Inflammatory macrophage treated with lipopolysaccharide for 4 hours (primary cell): ENCODE measurements at places on chromosomes 16 and 17.

DNA sequence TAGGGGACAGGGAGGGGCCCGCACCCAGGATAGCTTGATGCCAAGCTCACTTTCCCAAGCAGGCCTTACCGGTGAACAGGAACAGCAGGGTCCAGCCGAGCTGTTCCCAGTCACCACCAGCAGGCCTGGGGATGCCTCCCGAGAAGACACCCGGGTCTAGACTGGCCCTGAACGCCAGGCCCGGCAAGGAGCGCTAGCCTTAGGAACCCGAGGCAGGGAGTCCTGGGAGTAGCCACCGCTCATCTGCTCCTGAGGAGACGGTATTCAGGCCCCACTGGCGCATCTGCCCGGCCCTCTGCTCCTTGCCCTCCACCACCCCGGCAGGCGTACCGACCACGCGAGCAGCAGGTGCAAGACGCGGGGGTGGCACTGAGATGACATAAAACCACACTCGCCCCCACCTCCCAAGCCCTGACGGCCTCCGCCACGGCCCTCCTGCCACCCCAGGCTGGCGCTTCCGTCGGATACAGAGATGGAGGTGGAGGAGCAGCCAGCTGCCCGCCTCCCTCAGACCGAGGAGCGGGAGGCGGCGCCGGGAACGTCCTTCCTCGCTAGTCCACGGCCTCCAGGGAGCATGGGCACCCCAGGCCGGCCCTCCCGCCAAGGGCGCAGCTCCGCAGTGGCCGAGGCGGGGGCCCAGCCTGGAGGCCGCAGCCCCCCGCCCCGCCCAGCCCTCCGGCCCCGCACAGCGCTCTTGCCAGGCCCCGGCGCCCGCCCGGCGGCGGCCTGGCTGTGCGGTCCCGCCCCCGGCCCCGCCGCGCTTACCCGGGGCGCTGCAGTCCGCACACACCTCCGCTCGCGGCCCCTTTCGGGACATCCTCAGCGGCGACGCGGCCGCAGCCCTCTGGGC, 661 bp downstream of the GIT1 start:
- DNase-seq: peak; percentile 20

DNA sequence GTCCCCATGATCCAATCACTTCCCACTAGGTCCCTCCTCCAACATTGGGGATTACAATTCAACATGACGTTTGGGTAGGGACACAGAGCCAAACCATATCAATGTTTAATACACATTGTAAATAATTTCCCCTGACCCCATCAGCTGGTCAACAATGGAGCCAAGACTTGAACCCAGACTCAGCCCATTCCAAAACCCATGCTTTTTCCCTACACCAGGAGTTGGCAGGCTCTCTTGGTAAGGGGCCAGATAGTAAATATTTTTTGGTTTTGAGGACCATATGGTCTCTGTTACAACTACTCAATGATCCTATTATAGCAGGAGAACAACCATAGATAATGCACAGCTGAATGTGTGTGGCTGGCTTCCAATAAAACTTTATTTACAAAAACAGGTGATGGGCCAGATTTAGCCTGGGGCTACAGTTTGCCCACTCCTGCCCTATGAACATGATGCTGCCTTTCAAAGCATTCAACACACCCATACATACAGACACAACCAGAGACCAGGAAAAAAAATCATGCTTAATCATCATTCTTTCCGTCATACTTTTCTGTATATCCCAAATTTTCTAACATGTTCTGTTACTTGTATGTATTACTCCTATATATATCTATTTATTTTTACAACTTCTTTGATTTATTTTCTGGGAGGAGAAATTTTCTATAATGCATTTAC, 22.1 kb upstream of the MSI2 start:
- DNase-seq: no peak

DNA sequence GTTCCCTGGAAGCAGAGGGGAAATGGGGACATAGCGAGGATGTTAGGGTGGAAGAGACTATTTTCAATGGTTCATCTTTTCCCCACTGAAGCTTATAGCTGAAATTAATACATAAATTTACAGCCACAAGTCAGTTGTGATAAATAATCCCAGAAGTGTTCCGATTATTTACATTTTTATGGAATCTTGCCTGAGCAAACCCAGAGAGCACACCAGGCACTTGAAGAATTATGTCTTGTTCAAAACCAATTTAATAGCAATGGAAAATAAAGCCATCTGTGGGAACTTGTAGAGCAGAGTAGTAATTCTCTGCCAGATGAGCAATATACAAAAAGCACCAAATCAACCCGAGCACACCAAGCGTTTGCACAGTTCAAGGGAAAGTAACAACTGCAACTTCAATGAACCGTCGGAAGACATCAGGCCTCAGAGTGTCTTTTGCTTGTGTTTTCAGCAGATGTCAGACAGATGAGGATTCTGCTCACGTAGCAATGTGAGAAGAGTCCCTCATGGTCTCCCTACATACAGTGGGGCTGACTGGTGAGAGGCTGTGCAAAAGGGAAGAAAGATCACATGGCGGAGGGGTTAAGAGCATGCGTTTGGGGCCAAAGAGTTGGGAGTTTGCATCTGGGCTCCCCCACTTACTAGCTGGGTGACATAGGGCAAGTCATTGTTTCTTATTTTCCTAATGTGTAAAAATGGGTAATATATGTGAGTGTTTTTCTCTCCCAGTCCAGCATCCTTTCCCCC, 148.7 kb upstream of the HS3ST2 start:
- DNase-seq: no peak

DNA sequence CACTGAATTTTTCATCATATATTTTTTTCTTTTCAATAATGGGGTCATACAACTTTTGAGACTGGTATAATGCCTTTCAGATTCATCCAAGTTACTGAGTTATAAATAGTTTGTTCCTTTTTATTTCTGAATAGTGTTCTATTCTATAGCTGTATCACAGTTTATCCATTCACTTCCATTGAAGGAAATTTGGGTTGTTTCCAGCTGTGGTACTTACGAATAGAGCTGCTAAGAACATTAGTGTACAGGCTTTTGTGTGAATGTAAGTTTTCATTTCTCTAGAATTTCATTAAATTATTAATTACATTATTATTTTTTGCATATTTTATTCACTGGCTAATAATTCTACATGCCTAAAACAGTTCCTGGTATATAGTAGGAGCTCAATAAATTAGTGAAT, 52.9 kb downstream of the SNTB2 start:
- no peak for DNase-seq

- DNase-seq: peak; percentile 74
Observed at GRCh38 chr16:78552716-78553115, 453.3 kb downstream of the WWOX start.

- no peak for DNase-seq
Observed at GRCh38 chr16:17784073-17784472, 313.3 kb upstream of the XYLT1 start.

DNA sequence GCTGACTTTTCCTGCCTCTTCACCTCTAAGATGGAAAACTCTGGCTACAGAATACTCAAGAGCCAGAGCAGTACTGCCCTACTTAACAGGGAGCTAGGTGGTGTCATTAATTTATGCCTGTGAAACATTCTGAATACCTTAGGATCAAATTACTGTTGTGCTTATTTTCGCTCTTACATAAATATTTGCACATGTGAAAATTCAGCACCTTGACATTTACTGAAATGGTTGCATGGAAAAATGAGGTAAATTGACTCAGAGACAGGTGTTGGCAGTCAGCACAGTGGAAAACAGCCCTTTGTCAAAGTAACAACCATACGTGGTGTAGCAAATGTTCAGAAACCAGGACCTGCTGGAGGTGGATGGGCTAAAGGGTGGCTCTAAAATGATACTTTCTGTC, 193.6 kb downstream of the CDH8 start:
- DNase-seq: no peak

GRCh38 chr16:63774302-63774701, 1347.6 kb downstream of the CDH11 start:
- DNase-seq: no peak

GRCh38 chr17:35052241-35052610, 11.3 kb downstream of the RFFL start:
- peak; percentile 81 for DNase-seq

DNA sequence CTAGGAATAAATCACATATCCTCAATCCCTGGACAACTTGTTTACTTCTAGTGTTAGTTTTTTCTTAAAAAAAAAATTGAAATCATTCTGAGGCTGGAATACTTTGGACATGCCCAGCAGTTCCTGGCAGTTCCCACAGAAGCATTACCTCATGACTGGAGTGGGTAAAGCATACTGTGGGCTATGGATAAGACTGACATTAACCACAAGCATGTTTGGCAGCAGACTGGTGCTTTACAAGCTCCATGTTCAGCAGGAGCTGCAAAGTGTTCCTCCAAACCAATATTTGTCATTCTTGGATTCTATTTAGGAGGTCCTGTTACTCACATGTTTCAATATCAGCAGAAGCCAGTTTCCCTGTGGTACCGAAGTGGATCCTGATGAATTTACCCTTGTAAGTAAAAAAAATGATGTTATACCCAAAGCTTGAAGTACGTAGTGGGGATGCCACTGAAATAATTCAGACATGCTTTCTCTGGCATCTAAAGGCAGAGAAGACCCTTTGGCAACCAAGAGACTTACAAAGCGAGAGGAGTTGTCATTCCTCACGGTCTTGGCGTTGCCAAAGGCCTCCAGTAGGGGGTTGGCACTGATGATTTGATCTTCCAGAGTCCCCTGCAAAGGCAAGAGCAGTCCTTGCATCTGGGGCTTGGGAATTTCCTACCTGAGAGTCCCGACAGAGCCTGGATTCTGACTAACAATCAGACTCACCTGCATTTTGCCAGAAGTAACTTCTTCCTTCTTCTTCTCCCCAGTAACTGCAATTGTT, 4.9 kb downstream of the MYH1 start:
- no peak for DNase-seq

DNA sequence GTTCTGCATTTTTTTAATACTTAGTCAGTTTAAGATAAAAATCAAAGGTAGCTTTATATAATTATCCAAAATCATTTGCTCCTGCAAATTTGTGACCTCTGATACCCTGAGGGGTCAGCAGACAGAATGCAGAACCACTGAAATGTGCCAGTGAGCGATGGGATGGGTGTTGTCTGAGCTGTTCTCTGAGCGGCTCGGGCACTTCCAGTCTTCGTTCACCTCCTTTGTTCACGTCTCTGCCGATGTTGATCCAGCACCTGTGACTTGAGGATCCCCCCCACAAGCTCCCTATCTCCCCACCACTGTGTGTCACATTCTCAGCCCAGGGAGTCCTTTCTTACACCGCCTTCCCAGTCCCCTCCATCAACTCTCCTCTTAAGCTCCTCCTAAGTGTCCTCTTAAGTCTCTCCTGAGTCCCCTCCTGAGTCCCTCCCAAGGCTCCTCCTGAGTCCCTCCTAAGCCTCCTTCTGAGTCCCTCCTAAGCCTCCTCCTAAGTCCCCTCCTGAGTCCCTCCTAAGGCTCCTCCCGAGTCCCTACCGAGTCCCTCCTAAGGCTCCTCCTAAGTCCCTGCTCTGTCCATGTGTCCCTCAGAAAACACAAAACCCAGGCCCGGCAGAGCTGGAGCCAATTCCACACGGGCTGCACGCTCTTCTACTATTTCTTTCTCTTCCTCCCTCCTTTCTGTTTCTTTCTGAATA, 47.5 kb downstream of the RNF213 start:
- DNase-seq: no peak

GRCh38 chr16:57260294-57260929, 15.4 kb downstream of the ARL2BP start:
- DNase-seq: no peak

DNA sequence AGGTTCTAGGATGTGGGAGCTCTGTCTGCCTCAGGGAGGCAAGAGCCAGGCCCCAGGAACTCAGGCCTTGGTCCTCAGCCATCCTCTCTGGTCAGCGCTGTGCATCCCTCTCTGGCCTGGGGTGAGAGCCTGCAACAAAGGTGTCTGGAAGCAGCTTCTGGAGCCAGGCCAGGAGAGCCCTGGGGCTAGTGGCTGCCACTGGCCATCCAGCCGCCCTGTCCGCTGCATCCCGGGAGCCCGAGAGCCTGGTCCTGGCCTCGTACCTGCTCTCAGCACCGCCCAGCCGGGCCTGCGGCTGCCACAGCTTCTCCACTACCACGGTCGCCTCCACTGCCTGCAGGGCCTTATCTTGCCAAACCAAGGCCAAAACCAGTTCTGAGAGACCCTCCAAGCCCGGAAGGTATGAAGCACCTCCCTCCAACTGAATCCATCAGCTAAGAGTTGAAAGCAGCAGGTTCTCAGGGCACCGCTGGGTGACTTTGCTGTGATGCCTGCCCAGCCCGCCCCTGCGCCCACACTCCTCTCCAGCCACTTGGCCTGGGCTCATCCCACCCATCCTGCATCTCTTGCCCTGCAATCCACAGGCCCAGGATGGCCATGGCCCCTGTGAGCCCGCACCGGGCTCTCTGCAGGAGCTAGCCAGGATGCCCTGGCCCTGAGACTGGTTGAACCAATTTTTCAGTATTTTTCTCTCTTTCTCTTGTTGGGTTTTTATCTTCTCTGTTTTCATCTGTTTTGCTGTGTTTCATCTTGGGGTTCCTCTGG, 85.7 kb downstream of the AMFR start:
- no peak for DNase-seq

- peak; percentile 65 for DNase-seq
Observed at GRCh38 chr17:35089586-35090296, 26.2 kb upstream of the RFFL start.

DNA sequence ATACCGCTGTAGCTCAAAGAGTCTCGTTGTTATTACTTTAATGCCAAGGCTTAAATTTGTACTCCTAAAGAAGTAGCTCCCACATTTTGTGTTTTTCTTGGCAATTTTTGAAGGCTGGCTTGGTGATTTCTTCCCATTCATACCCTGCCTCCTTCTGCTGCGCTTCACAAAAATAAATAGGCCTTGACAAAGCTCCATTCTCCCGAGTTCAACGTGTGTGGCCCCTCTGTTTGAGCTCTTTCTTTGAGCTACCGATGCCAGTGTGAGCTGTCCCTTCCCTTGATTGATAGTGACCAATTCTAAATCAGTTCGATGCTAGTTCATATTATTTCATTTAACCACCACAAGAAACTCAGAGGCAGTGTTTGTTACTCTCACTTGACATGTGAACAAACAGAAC, 96.8 kb downstream of the MAP2K6 start:
- no peak for DNase-seq

GRCh38 chr17:45729294-45729907, 54.7 kb upstream of the CRHR1 start:
- no peak for DNase-seq

- DNase-seq: no peak
Observed at GRCh38 chr16:79090966-79091365, 509.6 kb downstream of the MAF start.

GRCh38 chr17:34076743-34077631, 178.1 kb upstream of the CCL2 start:
- no peak for DNase-seq
